ENCODE measurements at places on chromosomes 11 and 22.

- no peak for DNase-seq
These were observed 1.4 kb downstream of the ALG12 start for GRCh38 chr22:49916831-49917230.

GRCh38 chr11:113952070-113952469 is 22.8 kb upstream of the HTR3A start:
- no peak for DNase-seq

GRCh38 chr22:39622881-39623367 is 52.4 kb downstream of the CACNA1I start:
- DNase-seq: peak; percentile 5

DNA sequence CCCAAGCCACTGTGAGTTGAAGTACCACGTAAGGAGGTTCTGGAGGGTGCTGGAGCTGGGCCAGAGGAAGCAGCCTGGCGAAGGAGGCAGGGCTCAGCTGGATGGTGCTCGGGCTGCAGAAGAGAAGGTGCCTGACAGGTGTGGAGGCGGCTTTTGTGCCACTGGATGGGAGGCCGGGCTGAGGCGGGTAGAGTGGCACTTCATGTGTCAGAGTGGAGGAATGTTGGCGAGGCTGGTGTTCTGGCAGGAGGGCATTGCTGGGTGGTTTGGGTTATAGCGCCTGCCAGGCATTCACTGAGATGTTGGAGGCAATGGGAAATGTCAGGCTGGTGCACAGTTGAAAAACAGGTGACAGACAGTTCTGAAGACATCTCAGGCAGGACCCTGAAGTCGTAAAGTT is 24.2 kb downstream of the UBE2L3 start:
- no peak for DNase-seq

DNA sequence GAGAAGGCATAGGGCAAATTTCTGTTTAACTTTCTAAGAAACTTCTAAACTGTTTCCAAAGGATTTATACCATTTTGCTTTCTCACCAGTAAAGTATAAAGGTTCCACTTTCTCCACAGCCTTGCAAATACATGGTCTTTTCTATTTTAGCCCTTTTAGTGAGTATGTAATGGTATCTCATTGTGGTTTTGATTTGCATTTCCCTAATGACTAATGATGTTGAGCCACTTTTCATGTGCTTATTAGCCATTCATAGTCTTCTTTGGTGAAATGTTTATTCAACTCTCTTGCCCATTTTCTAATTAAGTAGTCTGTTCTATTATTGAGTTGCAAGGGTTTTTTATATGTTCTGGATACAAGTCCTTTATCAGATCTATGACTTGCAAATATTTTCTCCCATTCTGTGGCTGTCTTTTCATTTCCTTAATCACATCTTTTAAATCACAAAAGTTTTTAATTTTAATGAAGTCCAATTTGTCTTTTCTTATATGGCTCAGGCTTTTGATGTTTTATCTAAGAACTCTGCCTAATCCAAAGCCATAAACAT is 83.8 kb upstream of the KCNQ1OT1 start:
- DNase-seq: no peak

GRCh38 chr11:71472357-71472885 is 19.4 kb downstream of the NADSYN1 start:
- DNase-seq: no peak

DNA sequence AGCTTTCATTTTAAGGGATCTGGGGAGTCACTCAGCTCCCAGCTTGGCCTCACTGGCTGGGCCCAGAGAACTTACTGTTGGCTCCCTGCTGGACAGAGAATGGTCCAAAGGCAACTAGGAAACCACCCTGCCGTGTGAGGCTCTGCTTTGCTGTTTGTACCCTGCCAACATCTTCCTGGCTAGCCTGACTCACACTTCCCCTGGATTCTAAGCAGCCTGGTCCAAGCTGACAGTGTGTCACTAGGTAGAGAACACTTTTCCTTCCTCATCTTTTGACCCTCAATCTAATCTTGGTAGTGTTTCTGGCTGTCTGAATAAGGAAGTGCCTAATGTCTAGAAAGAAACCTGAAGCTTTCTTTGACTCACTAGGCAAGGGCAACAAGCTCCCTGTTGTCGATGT is 76.7 kb downstream of the FAR1 start:
- DNase-seq: no peak

GRCh38 chr11:46278387-46279125 is 1.1 kb downstream of the CREB3L1 start:
- DNase-seq: no peak

DNA sequence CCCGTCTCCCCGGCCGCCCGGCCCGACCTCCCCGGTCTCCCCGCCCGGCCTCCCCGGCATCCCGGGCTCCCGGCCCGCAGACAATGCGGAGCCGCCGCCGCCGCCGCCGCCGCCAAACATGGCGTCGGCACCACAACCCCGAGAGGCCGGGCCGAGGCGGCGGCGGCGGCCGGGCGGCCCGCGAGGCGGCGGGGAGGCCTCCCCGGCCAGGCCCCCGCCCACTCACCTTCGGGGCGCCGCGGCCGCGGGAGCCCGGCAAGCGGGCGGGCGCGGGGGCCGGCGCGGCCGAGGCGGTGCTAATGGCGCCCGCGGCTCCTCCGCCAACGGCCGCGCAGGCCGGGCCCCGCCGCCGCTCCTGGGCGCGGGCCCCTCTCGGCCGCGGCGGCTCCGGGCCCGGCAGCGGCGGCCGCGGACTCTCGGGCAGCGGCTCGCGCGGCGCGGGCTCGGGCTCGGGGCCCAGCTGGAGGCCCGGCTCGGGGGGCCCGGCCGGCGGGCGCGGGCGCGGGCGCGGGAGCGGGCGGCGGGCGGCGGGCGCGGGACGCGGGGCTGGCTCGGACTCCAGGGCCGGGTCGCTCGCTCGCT is 311 bp downstream of the BRD1 start:
- no peak for DNase-seq

- DNase-seq: no peak
These were observed 11.9 kb downstream of the IFT27 start for GRCh38 chr22:36764060-36764459.

GRCh38 chr11:64291752-64292459 is 804 bp downstream of the KCNK4 start:
- DNase-seq: no peak

DNA sequence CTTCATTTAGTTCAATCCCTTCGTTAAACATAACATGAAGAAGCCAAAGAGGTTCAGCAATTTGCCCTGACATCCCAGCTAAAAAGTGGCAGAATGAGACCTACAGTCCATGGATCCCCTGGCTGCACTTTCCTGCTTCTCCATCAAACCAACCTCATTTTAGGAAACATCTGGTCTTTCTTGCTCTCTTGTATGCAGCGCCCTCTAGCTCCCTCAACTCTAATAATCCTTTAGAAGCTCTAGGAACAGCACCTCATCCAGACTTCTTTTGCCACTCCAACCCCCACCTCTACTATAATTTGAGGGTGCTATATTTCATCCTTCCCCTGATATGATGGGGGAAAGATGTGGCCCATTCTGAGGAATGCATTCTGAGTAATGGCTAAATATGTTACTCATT is 7.4 kb downstream of the CNTF start:
- no peak for DNase-seq

DNA sequence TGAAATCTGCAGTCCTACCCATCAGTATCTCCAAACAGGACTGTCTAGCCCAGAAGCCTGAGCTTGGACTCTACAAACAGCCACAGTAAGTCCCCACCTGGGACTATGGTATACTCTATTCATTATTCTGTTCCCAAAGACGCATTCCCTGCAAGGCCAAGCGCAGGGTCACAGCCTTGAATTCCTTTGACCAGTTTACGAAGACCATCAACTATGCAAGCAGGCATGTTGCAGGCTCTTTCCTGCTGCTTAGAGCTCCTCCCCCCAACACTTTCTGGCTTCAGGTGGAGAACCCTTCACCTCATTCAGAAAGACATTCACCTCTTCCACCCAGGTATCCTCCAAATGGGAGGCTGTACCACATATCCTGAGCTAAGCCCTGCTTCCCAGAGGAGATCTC is 62.5 kb downstream of the TIMP3 start:
- DNase-seq: no peak

DNA sequence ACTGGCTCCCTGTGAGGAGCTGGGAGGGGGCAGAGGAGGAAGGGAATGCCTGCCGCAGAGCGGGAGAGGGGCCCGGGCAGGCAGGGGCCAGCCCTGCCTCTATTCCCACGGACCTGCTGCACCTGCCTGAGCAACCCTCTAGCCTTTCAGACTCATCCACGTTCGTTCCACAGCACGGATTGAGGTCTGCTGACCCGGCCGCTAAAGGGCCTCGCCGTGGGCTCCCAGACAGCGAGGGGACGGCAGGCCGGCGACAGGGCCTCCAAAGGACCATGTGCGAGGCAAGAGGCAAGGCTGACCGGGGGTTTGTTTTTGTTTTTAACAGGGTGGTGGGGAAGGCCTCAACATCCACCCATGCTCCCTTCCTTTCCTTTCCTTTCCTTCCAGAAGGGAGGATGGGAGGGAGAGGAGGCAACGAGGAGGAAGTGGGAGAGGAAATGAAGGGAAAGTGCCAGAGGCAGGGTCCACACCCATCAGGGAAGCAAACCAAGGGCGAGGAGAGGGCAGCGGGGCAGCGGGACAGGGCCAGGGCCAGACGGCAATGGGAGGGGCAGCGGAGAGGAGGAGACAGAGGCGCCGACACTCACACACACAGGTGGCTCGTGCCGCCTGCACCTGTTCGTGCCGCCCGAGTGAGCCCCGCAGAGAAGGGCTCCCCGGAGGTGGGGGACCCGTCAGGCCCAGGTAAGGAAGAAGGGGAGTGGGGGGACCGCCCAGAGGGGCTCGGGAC is 7.5 kb downstream of the LRFN4 start:
- no peak for DNase-seq

GRCh38 chr11:107473792-107474191 is 16.2 kb upstream of the CWF19L2 start:
- DNase-seq: no peak

DNA sequence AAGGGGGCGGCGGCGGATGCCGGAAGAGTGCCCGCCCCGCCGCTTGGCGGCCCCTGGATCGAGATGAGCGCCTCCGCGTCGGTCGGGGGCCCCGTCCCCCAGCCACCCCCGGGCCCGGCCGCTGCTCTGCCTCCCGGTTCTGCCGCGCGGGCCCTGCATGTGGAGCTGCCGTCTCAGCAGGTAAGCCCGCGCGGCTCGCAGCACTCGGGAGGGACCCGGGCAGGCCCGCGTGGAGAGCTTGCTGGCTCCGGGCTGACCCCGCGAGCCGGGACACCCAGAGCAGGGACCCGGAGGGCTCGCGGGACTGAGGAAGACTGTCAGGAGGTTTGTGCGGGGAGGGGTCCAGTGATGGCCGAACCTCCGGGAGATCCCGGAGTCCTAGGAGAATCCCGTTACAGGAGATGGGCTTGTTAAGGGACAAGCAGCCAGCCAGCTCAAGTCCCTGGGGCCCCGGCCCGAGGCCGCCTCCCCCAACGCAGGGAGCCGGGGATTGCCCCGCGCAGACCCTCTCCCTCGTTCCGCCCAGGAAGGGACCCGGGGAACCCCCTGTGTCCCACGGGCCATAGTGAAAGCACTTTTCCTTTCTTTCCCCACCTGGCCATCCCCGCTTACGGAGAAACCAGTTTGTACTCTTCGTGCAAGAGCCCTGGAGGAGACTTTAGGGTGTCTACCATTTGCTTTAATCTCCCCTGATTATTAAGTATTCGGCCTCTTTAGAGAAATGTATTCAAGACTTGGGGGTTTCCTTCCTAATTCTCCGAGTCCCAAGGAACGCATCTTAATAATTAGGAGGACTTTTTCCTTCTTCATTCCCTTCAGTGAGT is 547 bp downstream of the UVRAG start:
- DNase-seq: peak; percentile 52

DNA sequence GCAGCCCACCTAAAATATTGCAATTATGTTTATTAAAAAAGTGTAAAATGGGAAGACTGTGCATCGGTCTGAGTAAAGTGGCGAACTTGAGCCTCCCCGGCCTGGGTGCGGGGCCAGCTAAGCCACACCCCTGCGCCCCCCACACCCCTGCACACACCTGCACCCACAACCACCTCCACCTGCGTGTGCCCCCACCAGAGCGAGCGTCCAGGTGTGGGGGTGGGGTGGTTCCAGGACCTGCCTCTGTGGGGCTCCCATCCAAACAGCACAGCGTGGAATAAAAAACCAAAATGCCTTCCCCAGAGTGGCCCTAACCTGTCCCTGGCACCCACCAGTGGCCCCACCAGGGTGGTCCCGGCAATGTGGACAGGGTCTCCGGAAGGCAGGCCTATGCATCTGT is 30.1 kb upstream of the CARS1 start:
- no peak for DNase-seq

DNA sequence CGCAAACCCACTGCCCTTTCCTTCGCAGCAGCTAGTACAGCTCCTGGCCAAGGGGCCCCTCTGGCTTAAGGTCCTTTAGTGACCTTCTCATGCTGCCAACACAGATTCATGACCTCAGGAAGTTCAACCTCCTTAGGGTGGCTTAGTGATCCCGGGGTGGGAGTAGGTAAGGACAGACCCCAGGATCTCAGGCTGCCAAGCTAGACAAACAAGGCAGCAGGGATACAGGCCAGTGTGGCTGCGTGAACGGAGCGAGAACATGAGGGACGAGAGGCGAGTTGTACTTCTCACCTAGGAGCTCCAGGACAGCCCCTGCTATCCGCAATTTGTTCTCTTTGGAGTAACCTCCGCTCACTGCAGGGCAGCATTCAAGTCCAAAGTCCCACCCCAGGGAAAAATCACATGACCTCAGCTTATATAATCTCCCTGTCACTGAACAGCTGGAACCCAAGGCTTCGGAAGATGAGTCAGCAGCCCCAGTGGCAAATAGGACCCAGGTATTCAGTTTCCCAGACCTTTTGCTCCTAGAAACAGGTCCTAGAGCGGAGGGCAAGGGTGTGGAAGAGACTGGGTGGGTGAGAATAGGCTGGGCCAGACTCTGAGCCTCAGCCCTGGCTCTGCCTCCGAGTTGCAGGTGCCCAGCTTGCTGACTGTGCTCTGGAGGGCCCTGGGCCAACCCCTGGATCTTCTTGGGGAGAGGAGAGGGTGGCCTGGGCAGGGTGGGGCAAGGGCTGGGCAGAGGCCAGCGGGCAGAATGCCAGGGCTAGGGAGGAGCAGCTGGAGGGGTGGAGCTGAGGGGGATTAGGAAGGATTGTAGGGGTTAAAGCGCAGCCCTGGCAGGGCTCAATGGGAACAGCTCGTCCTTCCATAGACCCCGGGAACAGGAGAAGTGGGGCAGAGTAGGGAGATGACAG is 13.1 kb downstream of the USP2 start:
- peak; percentile 40 for DNase-seq

DNA sequence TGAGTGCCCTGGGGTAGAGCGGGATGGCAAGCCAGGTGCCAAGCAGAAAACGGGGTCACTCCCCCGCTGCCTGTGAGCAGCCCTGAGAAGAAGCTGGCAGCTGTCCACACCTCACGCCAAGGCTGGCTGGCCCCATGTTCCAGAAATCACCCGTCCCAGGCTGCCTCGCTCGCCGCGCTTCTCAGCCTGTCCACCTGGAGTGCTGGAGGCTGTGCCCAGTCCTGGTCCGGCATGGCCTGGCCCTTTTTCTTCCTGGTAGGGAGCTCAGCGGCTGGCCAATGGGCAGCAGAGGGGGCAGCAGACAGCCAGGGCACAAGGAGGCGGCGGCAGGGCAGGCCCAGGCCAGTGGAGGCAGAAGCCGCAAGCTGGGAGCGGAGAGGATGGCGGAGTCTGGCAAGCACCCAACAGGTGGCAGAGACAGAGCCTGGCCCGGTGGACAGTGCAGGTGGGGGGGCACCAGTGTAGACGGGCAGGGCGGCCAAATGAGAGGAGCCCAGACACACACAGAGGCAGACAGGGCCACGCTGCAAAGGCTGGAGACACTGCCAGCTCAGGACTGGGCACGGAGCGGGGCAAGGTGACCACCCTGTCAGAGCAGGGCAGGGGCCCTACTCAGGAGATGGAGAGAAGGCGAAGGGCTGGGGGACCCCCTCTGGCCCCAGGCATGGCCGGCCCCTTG is 37.2 kb upstream of the TH start:
- DNase-seq: peak; percentile 8

All from substantia nigra (tissue), 51 donors.